ENCODE measurements at places on chromosomes 5 and 9. TPM values are rescaled to one million over a fixed set of nuclear protein-coding genes. Genes with fewer than 3 reads are reported as not detected.

DNA sequence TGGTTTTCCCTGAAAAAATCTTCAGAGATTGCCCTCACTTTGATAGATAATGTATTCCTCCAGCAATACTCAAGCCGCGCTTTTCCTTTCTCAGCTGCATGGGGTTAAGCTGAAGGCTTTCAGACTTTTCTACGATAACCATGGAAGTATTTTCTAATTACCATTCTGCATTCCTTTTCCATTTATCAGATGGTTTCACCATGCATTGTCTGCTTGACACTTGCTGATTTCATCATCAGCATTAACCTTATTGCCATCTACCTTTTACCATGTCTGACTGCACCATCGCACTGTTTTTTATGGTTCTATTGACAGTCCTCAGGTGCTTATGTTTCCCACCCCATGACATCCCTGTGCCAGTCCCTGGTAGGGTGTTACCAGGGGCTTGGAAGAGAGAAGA, 91.6 kb downstream of the DMAC1 start:
- no peak overlapping the region for H3K4me3 ChIP-seq
- no peaks in the 10 kb centered on the region for H3K27me3 ChIP-seq
- H3K27ac ChIP-seq = no peak overlapping the region
- H3K36me3 ChIP-seq = no peaks in the 10 kb centered on the region
- no peak for DNase-seq

- no peak overlapping the region for H3K27ac ChIP-seq
- H3K4me1 ChIP-seq = peaks cover 5% of the 10 kb centered on the region
- no peaks in the 10 kb centered on the region for H3K27me3 ChIP-seq
- H3K36me3 ChIP-seq = peaks cover 12% of the 10 kb centered on the region
- DNase-seq = peak; percentile 70
These were observed 119.8 kb downstream of the SSBP2 start for GRCh38 chr5:81631124-81631523.

DNA sequence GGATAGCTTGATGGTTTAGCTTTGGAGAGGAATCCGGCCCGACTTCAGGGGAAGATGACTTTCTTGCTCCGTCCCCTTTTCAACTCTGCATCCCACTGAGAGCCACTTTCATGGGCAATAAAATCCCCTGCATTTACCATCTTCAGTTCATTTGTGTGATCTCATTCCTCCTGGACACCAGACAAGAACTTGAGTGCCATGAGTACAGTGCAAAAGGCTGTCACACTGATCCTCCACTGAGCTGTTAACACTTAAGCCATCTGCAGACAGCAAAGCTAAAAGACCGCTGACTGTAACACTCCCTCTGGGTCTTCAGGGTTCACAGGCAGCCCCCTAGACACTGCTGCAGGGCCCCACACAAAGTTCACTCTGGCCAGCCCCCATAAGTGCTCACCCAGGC, 48.3 kb upstream of the TCERG1 start:
- no peaks in the 10 kb centered on the region for H3K36me3 ChIP-seq
- H3K27ac ChIP-seq = no peak overlapping the region
- H3K4me3 ChIP-seq = no peak overlapping the region
- no peaks in the 10 kb centered on the region for H3K4me1 ChIP-seq
- no peak for DNase-seq

Gene DMGDH
- total RNA-seq = 1.3 TPM

Gene IRGM
- 2.4 TPM for total RNA-seq

Gene NIPAL4
- total RNA-seq = 0.72 TPM

Data from activated CD8-positive, alpha-beta T cell treated with anti-CD3 and anti-CD28 coated beads for 36 hours (primary cell).